SK-N-DZ (cell line): ENCODE measurements at places on chromosomes 12 and 14.

DNA sequence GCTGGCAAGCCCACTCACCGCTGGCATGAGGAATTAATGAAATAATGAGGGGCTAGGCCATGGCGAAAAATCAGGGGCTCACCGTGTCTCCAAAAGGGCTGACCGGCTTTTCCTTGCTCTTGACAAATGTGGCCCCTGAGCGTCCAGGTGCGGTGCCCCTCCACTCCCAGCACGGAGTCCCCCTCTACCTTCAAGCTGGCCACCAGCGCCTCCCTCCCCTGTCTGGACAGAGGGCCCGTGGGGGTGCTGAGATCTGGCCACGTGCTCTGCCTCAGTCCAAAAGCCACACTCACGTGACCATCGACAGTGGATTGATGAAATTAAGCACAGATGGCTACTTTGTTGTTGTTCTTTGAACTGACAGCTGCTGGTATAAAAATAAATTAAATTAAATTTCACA, 78.8 kb upstream of the BCL11B start:
- DNase-seq, result peak; percentile 35

DNA sequence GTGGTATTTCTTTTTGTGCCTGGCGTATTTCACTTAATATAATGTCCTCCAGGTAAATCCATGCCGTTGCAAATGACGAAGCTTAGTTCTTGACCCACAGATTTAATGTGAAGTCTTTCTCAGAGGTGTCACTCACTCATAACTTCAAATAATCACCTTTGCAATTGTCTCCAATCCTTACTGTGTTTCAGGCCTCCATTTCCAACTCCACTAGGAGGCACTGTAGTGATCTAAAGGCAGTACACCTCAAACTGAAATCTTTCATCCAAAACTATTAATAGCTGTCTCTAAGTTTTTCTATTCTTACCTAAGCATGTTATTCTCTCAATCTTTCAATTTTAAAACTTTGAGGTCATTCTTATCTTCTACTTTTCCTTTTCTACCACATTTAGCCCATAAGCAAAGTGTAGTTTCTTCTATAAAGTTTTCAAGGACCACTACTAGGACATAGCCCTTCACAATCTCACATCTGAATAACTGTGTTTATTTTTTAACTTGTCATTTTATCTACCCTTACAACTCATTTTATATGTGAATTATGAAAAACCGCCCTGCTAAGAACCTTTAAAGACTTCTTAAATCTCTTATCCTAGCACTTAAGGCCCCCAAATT, 25.5 kb upstream of the FBXO34 start:
- no peak for DNase-seq

DNA sequence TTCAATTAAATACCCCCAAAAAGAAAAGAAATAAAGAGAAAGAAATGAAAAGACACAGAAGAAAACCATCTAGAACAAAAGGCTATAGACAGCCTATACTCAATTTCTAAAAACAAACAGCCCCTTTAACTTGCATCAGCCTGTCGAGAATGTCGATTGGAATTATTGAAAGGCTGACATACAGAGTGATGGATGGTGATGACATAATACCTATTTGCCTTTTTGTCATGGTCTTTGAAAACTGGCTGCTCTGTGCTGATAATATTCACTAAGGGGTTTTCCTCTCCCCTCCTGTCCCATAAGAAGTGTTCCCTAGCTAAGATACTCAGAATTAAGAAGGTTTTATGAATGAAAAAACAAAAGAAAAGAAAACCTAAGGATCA, 393.7 kb downstream of the SOX5 start:
- DNase-seq, result no peak

DNA sequence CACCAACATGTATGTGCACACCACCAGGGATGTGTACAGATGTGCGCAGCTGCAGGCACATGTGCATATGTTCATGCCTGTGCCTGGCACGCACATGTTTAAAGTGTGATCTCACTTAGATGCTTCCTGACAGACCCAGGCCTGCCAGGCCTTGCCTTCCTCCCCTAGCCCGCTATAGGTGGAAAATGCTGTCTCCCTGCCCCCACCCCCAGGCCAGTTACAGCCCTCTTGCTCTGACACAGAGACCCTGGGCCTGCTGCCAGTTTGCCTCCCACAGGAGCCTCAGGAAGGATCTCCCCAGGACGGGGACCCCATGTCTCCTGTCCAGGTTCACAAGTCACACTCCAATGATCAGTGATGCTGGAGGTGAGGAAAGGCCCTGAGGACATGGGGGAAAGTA, 21.6 kb downstream of the FIGNL2 start:
- DNase-seq, result no peak

DNA sequence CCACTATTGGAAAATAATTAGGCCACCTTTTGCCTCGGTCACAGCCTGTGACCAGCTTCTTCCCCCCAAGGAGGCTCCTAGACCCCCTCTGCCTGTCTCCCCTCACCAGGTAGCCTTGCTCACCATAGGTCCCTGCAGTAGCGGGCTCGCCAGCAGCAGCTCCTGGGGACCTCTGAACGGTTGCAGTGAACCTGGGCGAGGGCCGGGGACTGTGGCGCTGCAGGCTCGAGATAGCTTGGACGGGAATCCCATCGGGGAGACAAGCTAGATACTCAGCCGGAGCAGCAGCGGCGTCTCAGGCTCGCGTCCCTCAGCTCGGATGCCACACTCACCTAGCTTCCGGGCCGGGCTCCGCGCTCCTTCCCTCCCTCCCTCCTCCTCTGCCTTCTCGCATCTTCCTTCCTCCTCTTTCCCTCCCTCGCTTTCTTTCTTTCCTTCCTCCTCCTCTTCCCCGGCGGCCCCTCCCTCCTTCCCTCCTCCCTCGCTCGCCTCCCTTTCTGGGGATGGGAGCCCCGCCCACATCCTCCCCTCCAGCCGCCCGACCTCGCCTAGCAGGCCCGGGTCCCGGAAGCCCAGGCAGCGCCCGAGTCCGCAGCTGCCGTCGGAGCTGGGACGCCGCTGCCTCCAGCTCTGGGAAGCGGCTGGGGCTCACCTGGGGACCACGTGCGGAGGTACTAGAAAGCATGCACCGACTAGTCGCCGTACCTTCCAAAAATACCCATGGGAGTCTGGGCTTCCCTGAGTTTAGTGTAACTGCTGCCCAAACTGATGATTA, at the start of gene BMP4:
BMP4 (minus strand) TSS at position 399 of the 775 bp plus-strand sequence. CDS start 4,603 bp downstream, outside the sequence.
- DNase-seq, result no peak

- DNase-seq, result no peak
Measured at GRCh38 chr12:6361834-6362233, 13.5 kb downstream of the SCNN1A start.

DNA sequence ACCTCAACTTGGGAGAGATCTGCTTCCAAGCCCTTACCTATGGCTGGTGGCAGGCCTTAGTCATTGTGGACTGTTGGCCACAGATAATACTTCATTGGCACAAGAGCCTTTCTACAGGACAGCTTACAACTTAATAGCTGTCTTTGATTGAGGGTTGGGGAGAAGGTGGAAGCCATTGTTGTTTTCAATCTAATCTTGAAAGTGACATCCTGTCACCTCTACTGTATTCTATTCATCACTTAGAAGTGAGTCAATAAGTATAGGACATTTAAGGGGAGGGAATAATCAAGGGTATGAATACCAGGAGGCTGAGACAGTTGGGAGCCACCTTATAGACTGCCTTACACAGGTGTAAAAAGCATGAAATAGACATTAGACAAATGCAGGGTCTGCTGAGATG, 906.3 kb downstream of the NRXN3 start:
- no peak for DNase-seq

DNA sequence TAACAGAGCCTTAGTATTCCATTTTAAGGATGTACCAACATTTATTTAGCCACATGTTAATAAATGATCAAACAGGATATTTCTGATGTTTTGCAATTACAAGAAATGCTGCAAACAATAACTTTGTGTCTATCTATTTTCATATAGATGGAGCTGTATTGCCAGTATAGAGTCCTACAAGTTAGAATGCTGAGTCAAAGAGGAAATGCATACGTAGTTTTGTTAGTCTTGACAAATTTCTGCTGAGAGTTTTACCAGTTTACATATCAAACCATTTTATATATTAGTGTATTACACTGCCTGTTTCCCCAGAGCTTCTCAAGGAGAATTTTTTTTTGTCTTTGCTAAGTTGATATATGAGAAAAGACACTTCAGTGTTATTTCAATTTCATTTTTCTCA, 541.7 kb downstream of the SLC16A7 start:
- no peak for DNase-seq

DNA sequence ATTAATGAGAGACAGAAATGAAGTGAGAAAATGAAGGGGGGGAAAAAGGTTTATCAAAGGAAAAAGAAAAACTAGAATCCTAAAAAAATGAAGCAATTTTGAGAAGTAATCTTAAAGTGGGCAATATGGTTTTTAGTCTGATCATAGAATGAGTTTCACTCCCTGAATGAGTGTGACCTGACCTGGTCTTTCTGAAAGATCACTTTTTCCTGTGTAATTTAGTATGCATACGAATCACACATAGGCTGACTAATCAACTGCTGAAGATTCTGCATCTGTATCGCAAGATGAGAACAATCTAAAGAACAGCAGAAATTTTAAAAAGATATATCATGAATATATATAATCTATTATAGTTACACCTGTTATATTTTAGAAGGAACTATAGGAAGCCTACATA, 11.3 kb downstream of the GNPTAB start:
- DNase-seq, result no peak

DNA sequence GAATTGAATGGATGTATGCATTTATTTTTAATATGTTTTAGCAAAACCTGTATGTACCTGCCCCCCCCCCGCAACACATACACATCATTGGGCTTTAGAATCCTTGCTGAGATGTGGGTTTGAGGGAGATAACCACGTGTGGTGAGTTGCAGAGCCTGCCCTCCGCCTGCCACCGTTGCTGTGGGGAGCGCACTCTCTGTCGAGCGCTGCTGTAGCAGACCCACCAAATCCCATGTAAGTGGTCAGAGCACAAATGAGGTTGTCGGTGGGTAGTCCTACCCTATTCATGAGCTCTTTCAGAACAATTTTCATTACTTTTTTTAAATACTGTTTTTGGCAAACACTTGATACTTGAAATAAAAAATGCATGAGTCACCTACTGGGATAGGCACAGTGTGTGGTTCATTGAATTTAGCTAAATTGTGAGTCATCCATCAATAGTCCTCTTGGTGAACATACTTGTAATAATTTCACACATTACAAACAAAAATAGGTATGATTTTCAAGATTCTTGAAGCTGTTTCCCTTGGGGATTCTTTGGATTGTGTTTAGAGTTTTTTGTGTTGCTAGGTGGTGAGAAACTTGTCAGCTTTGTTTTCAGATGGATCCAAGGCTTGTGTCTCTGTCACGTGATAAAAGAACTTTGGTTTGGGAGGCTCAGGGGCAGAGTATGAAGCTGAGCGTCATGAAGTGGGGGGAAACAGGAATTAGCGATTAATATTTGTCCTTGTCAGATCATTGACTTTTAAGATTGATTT, 107.6 kb downstream of the PTCSC3 start:
- no peak for DNase-seq

GRCh38 chr14:105476831-105477659, 2.4 kb downstream of the CRIP2 start:
- DNase-seq, result no peak

GRCh38 chr14:57549765-57550420, 56.2 kb upstream of the CCDC198 start:
- DNase-seq, result no peak

GRCh38 chr14:33406766-33407165, 468.1 kb downstream of the NPAS3 start:
- no peak for DNase-seq

- no peak for DNase-seq
Measured at GRCh38 chr14:102499401-102500157, 10.0 kb downstream of the ANKRD9 start.

DNA sequence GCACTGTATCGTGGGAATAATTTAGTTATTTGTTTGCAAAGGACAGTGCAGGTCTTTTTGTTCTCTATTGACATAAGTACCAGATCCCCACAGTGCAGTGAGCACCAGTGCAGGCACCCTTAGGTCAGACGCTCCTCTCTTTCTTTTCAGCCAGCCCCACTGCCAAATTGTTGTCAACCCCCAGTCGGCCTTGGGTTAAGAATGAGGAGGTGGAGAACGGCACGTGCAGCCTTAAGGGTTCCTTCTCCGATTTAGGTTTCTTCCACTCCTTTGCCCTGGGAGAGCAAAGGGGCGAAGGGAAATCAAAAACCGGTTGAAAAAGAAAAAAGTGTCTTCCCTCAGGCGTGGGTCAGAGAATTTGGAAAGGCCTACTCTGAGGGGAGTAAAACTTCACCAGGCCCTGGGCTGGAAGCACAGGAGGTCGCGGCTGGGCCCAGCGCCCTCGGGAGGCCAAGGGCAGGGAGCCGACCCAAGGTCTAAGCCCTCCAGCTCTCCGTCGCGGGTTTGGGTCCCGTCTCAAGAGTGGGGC, 4.3 kb downstream of the PAX9 start:
- DNase-seq, result no peak

- no peak for DNase-seq
Measured at GRCh38 chr14:23300687-23301223, 1.9 kb downstream of the PPP1R3E start.

- peak; percentile 62 for DNase-seq
Measured at GRCh38 chr12:122422730-122423257, 325 bp upstream of the CLIP1 start.

DNA sequence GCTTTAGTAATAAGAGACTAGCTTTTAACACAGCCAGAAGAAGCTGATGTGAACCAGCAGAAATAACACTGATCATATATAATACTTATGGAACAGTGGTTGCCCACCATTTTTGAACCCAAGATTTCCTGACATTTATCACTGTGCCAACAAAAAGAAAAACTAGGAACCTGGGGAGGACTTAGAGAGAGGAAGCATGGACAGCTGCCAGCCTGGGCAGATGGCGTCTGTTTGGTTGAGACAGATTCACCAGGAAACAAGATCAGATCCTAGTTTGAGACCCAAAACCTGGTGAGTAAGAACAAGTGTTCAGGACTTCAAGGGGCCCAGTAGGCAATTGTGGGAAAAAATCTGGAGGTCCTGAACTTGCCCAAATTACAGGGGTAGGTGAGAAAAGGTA, 95.3 kb downstream of the BICD1 start:
- DNase-seq, result no peak

DNA sequence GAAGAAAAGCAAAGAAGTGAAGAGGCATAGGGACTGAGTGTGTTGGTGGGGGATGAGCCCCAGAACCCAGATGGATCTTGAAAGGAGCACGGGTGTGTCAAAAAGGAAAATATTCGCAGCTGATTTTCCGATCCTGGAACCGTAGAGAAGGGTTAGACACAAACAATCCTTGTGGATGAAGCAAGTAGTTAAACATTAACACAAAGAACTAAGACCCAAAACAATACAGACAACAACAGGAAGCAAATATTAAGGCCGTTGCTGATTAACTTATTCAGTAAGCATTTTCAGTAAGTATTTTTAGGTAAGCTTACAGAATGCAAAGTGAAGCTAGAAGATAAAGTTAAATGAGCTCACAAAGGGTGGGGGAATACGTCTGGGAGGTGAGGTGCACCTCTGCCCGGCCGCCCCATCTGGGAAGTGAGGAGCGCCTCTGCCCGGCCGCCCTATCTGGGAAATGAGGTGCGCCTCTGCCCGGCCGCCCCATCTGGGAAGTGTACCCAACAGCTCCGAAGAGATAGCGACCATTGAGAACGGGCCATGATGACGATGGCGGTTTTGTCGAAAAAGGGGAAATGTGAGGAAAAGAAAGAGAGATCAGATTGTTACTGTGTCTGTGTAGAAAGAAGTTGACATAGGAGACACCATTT, 62.8 kb upstream of the PRB2 start:
- no peak for DNase-seq

- no peak for DNase-seq
Measured at GRCh38 chr12:3961591-3961990, 88.4 kb upstream of the PARP11 start.

- DNase-seq, result no peak
Measured at GRCh38 chr12:58575256-58575655, 345.0 kb downstream of the LRIG3 start.
